ENCODE measurements at places on chromosomes 13 and 19.
A peak's percentile ranks its signal among the peaks of the same experiment; 100 is the strongest.

DNA sequence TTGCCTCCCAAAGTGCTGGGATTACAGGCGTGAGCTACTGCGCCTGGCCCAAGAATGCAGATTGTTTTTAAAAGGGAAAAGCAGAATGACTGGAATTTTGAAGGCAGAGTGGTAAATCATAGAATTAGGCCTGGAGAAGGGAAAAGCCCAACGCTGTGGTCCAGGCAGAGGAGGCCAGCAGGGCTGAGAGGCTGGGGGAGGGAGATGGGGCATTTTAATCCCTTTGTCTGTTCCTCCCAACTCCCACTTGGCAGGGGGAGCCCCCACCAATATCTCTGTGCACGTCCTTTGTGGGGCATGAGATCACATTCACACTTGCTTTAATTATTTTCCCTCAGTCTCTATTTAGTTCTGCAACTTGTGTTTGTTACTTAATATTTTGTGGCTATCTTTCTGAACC, 54.4 kb upstream of the RANBP3 start:
- no peak for DNase-seq

- DNase-seq = no peak
Measured at GRCh38 chr13:38167164-38167822, 182.4 kb upstream of the UFM1 start.

- no peak for DNase-seq
Measured at GRCh38 chr13:95382411-95382810, 81.2 kb upstream of the ABCC4 start.

DNA sequence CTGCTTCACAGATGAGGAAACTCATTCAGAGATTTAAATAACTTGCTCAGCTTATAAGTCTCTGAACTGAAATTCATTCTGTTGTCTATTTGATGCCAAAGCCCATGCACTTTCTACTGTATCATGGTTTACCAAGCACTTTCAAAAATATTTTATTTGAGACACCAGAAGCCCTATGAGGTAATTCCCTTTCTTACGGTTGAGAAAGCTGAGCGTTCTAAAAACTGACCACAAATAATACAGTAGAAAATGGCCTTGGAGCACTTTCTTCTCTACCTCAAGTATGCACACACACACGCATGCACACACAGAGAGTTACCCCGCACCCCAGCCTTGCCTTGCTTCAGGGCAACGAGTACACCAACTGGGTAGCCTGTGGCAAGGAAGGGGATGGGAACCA, 228.5 kb downstream of the RFC3 start:
- no peak for DNase-seq

DNA sequence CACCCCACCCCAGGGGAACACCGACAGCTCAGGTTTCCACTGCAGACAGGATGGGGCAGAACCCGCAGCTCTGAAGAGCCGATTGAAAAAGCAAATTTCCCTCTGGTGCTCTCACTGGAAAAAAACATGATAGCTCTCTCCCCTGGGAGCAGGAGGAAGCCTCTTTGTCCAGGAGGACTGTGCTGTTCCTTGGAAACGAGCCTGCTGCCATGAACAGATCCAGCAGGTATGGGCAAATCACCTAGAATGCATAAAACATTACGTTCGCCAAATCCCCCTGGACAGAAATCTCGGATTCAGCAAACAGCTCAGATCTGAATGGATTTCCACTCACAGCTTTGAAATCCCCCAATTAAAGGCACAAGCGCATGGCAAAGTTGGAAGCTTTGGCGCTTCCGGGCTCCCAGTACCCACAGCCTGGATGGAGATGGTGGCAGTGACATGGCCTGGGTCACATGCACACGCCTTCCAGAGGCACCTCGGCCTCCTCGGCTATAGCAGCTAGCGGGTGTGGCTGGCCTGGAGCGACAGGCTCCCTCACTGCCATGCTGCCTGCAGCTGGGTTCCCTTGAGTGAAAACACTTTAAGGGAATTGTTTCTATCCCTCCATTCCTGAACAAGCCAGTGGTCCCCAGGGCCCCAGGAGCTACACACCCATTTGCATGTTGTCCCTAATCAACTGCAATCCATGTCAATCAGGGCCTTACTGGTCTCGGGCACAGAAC, 59.1 kb downstream of the CEBPG start:
- DNase-seq = no peak

DNA sequence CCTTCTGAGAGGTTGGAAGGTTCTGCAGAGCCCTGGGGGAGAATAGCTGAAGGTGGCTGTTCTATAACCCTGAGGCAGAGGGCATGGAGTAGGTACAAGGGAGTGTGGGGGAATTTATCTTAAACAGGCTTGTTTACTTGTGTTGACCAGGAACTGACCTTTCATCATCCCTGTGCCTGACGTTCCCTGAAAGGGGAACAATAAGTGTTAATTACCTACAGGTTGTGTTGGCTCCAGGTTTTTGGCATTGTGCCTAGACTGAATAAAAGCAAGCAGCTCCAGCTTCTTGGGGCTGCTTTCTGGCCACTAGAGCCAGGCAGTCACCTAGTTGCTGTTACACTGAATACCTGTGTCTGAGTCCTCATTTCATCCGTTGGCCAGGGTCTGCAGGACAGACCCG, 60.0 kb downstream of the ZNF627 start:
- DNase-seq = no peak

- no peak for DNase-seq
Measured at GRCh38 chr19:17778251-17778967, 16.5 kb upstream of the B3GNT3 start.

DNA sequence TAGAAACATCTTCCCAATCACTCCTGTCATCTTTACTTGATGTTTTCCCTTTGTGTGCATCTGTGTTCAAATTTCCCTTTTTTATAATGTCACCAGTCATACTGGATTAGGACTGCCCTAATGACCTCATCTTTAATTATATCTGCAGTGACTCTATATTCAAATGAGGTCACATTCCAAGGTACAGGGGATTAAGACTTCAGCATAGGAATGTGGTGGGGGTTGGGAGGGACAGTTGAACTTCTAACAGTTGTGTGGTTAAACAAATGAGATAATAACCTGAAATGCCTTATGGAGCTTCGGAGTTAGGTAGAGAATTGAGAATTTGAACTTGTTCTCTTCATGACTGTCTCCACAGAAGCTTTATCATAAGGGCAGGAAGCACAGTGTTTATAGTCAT, 23.0 kb downstream of the PAN3 start:
- DNase-seq = no peak

GRCh38 chr19:10190026-10190425, 4.7 kb downstream of the DNMT1 start:
- no peak for DNase-seq

DNA sequence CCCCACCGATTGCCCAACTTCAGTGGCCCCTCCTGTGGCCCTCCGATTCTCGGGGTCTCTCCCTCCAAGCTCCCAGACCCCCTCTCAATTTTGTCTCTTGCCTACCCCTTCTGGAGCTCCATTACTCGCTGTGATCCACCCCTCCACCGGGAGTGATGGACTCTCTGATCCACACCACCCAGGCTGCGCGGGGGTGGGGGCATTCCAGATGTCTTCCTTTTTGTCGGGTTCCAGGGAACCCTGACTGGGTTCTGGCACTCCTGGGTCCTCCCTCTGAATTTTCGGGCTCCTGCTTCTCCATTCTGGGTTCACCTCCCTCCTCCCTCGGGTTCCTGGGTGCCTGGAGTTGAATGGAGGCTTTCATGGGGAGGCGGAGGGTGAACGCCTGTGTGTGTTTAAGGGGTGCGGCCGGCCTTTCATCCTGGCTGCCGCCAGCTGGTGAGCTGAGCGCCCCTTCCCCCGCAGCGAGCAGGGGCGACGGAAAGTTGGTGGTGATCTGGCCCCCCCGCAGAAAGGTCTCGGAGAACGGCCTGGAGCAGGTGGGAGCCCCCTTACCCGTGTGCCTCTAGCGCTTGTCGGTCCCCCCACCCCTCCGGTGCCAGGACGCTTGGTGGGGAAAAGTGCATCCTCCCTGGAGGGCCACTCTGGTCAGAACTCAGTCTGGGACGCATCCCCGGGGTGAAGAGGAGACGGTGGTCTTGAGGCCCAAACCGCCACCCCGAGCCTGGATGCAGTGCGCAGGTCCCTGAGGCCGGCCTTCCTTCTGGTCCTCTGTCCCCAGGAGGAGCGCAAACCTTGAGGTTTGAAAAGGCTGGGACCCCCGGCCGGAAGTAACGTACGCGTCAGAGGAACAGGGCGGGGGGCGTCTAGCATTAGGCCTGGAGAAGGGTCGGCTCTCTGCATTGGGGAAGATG, 1.6 kb downstream of the MISP3 start:
- peak; percentile 57 for DNase-seq

DNA sequence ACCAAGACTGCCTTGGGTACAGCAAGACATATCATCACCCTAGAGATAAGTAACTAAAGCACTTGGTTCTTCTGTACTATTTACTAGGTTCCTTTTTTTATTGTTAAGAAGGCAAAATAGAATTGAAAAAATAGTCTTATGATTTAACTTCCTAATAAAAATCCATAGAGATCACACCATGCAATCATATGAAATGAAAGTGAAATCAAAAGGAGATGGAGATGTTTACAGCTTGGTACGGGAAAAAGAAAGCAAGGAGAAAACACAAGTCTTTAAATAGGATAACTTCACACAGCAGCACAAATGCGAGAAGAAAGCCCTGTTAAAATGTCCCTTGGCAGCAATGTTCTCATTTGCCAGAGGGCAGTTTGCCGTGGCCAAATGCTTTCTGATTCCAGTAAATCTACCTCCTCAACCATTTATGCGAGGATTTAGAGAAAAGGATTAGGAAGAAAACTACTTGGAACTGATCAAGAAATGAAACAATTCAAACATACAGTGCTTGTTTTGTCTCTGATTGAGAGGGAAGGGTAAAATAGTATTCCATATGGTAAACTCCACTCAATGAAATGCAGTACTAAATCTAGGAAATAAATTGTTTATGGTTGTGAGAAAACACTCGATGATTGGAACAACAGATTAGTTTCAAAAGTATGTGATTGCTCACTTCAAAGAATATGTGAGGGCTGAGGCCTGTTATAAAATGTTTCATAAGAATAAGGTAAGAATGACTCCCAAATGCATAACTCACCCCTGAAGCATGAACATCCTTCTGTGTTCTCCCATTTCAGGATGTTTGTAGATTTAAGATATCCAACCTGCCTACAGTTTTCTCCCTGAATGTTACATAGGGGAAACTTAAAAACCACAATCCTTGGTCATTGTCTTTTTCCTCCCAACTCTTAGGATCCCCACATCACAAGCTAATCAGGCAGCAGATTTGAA, 487.8 kb downstream of the DACH1 start:
- DNase-seq = no peak

- peak; percentile 29 for DNase-seq
Measured at GRCh38 chr19:55688422-55689218, 13.6 kb downstream of the EPN1 start.

DNA sequence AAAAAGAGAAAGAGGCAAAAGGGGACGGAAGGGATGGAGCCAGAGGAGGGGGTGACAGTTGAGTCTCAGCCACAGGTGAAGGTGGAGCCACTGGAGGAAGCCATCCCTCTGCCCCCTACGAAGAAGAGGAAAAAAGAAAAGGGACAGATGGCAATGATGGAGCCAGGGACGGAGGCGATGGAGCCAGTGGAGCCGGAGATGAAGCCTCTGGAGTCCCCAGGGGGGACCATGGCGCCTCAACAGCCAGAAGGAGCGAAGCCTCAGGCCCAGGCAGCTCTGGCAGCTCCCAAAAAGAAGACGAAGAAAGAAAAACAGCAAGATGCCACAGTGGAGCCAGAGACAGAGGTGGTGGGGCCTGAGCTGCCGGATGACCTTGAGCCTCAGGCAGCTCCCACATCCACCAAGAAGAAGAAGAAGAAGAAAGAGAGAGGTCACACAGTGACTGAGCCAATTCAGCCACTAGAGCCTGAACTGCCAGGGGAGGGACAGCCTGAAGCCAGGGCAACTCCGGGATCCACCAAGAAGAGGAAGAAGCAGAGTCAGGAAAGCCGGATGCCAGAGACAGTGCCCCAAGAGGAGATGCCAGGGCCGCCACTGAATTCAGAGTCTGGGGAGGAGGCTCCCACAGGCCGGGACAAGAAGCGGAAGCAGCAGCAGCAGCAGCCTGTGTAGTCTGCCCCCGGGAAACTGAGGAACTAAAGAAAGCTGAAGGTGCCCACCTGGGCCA, 2.5 kb downstream of the POLR1G start:
- DNase-seq = no peak

- DNase-seq = no peak
Measured at GRCh38 chr19:28051047-28051446, 1161.9 kb downstream of the UQCRFS1 start.

- no peak for DNase-seq
Measured at GRCh38 chr19:35041548-35042055, at the start of gene HPN. TSS of gene HPN (plus strand) at chr19:35041721. CDS start at chr19:35042507, 786 bp downstream.

DNA sequence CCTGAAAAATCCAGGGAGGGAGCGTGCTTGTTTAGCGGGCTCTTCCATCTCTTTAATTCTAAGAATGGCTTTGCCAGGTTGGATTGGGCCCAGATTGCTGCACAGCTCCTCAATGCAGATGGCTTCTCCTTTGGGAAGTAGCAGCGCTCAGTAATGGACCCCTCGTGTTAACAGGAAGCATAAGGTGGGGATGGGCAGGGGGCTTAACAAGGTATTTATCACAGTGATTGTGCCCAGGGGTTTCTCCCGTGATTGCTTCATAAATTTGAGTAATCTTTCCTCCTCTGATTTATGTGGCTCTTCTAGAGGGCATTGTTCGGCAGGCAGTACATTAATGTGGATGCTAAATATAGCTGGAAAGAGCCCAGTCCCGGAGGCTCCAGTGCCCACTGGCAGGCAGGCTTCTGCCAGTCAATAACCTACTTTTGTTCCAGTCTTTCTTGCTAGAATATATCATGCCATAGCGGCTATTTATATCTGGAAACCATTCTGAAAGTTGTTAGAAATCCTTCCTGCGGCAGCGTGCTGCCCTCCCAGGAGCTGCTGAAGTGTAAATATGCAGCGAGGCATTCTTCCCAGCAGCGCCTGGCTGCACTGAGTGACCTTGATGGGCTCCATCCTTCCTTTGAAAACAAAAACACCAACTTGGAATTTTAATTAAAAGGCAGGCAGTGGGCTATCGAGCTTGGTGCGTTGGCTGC, 65.0 kb downstream of the FGF9 start:
- DNase-seq = peak; percentile 2

DNA sequence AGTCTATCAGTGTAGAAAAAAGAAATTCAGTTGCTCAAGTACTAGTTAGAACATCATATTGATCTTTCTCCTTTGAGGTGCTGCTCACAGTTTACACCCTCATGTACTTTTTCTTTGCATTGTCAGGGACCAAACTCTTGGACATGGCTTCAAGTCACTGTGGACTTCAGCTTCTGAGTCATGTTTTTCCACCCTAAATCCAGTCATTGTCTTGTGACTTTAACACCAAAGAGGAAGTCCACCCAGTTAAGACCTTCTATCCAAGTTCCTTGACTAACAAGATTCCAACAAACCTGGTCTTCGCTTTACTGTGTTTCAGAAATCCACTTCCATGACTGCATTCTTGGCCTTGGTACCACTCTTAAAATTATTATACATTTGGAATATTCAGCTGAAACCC, 206.7 kb upstream of the ARGLU1 start:
- no peak for DNase-seq

Measured in NCI-H510A treated with DMSO at 0.1 percent for 48 hours (cell line).